ENCODE measurements at places on chromosomes 12 and 14.
A peak's percentile ranks its signal among the peaks of the same experiment; 100 is the strongest.

GRCh38 chr14:94665121-94665520 is 52.9 kb downstream of the SERPINA3 start:
- DNase-seq = peak; percentile 96

DNA sequence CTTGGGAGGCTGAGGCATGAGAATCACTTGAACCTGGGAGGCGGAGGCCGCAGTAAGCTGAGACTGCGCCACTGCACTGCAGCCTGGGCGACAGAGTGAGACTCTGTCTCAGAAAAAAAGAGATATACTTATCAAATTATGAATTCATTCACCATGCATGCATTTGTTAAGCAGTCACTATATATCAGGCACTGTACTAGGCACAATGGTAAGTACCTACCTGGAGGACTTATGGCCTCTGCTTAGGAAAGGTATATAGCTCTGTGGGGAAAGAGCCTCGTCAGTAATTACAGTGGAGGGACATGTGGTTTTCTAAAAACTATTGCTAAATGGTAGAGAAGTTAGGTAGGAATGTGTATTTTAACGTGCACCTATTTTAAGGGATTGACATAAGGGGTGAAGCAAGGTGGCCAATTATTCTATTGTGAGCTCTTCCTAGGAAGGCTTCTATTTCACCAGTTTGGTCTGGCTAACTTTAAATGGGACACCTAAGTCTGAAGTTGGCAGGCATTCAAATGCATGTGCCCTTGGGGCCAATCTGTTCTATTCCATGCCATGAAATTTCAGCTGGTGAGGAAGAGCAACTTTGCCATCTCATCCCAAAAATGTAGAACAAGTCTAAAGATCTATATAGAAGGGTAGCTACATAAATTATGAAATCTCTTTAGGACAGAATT is 15.0 kb downstream of the TCP11L2 start:
- DNase-seq = no peak

GRCh38 chr14:30132196-30132595 is 204.5 kb upstream of the PRKD1 start:
- DNase-seq = no peak

DNA sequence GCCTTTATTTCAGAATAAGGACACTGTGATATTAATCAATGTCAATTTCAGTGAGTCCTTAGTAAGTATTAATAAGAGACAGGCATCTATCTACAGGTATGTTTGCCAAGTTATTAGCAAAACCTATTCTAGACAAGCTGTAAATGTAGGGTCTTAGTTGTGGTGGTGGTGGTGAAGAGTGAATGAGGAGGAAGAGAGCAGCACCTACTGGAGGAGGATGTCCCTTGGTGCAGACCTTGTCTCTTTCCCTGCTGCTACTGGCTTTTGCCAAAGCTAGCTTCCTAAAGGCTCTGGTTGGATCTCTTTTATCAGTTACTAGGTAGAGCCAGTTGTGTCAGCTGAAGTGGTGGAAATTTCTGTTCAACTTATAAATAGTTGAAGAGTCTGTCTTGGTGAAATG is 304.8 kb upstream of the ATP2B1 start:
- no peak for DNase-seq

DNA sequence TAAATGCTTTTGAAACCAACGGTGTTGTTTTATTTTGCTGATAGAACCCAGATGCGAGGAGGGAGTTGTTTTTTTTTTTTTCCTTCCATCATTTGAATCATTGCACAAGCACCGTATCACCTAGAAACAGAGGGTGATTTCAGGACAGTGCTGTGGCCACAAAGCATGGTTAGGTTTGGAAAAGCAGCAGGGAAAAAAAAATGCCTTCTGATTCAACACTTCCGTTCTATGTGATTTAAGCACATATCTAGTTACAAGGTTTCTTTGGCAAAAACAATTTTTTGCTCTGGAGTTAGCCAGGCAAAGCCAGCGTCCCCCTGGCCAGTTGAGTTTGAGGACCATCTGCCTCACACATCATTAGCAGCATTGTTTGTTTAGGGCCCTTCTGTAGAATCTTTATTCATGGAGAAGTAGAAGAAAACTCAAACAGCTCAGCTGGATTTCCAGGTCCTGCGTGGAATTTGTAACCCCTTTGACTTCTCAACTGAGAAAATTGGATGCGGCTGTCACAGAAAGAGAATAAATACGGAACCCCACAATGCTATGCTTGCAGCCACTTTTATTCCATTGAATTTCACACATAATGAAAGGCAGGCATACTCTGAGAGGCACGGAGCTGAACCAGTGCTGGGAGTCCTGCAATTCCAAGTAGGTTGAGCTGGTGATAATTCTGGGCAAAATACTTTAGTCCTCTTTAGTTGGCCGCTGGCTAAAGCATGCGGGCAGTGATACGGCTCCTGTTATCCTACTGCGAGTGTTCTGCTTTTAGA is 17.0 kb upstream of the WNT5B start:
- DNase-seq = peak; percentile 93

- no peak for DNase-seq
Measured at GRCh38 chr12:58177366-58177765, 236.0 kb downstream of the ATP23 start.

GRCh38 chr14:102690509-102691286 is 86.6 kb upstream of the TRAF3 start:
- DNase-seq = no peak

DNA sequence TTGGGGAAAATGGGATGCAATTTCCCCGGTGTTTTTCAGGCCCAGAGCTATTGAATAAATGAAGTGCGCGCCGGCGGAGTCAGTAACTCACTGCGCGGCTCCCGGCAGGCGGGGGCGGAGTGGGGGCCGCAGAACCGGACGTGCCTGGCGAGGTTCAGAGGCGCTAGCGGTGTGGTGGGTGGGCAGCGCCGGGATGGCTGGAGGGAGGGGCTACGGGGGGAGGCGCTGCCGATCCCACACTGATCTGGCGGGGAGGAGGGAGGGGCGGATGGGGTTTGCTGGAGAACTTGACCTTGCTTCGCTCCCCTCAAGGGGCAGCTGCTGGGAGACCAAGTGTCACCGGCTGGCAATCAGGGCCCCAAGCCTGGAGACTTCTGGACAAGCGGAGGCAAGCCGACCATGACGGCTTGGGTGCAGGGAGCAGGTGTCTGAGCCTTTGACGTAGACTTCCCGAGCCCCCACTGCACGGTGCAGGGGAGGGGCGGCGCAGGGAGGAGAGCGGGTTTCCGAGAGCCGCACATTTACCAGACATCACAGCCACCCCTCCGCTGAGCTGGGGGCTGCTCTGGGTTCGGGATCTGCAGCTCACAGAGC is 174.1 kb upstream of the RTL1 start:
- DNase-seq = no peak

DNA sequence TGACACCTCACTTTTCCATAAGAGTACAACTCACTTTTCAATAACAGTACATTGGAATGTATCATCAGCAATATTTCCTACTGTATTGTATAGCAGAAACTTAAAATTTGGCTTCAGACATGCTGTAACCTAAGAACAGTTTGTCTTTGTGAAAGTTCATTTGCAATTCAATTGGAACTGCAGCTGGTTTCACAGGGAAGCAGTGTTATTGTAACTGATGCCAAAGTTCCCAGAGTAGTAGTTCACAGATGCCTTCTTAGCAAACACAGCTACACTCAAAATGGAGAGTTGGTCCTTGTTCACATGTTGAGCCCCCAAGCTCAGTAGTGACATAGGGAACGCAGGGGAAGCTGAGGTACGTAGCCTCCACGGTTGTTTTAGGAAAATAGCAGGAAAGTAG is 23.3 kb downstream of the PPP1R36 start:
- peak; percentile 29 for DNase-seq

DNA sequence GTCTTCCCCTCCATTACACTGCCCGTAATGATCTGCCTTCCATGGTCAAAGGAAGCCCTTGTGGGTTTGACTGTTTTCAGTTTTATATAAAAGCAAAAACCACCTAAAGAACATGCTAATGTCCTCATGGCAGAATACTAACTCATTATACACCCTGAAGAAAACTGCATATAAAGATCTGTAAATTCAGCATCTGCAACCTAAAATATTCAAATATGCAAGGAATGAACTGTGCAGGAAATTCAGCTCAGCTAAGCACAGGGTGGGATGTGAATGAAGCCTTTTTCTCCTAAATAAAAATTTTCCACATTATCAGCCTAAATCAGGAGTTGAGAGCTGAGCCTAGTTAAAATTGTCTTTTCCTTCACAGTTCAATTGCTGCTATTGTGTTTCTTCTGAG is 128.1 kb downstream of the NRXN3 start:
- no peak for DNase-seq

GRCh38 chr12:131345521-131346436 is 365.1 kb upstream of the SFSWAP start:
- no peak for DNase-seq

- DNase-seq = no peak
Measured at GRCh38 chr14:68918612-68919011, 60.5 kb downstream of the ACTN1 start.

- no peak for DNase-seq
Measured at GRCh38 chr14:49579841-49580240, 6.3 kb downstream of the RPS29 start.

DNA sequence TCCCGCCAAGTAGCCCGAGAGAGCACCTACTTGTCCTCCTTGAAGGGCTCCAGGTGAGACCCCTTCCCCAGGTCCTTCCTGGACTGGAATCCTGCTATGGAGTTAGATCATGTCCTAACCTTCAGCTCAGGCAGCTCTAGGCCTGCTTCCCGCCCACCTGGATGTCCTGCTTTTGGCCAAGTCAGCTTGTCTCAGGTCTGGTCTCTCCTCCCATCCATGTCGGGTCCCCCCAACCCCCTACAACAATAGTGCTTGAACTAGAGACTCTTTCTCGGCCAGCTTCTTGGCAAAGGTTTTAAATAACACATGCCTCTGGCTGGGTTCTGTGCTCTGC is 3.6 kb downstream of the NAB2 start:
- DNase-seq = no peak

- DNase-seq = no peak
Measured at GRCh38 chr14:99454246-99454645, 26.4 kb downstream of the SETD3 start.

- peak; percentile 79 for DNase-seq
Measured at GRCh38 chr14:32374155-32374554, 45.1 kb downstream of the AKAP6 start.

DNA sequence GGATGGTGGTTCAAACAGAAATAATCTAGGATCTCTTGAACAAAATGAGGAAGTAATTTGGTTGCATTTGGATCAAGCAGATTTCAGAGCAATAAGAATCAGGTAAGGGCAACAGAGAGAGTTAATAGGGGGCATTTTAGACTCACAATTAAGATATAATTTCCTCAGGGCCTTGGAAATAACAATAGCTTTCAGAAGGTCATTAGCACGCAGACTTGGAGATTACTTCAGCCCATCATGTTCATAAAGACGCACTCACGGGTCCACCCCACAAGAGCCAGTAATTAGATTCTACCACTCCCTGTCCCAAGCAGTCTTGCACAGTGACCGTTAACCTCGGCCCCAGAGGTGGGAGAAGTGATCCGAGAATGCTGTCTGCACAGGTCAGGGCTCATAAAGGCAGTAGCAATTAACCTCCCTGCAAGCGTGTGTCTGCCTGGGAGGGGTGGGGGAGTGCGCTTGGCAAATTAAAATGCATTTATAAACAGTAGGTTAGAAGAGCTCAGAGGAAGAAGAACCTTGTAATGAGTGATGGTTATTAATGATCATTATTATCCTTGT is 125.7 kb upstream of the CCDC196 start:
- no peak for DNase-seq

GRCh38 chr14:20935303-20935984 is 19.8 kb upstream of the RNASE2 start:
- no peak for DNase-seq

DNA sequence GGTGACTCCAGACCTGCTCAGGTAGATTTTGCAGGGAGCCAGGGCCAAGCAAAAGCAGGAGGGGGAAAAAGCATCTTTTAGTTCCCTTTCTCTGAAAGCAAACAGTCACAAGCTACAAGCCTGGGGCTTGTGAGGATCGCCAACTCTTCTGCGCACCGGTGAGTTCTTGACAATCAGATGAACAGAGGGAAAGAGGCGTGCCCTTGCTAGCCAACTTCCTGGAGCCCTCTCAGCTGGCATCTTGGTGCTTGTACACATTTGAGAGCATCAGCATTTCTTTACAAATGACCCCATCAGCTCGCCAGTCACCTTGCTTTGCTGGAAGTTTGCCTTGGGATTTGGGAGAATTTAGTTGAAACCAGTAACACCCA is 55.5 kb downstream of the ZNF664 start:
- no peak for DNase-seq

DNA sequence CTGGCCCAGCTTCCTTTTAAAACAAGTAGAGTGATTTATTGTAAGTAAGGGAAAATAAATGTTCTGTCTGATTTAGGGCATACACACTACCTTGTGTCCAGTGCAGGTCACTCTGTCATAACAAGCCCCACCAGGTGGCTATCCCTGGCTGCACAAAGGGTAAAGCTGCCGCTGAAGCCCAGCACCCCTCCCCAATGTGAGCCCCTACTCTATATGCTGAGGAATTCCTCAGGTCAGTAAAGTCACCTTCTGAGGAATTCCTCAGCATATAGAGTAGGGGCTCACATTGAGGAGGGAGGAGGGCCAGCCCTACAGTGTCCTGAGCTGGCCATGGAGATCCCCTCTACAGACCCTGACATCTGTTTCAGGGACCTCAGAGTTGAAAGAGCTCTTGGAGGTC is 67.2 kb downstream of the TBC1D30 start:
- no peak for DNase-seq
